Stimulated activated CD4-positive, alpha-beta T cell treated with anti-CD3 and anti-CD28 coated beads, TNF-alpha, amount 100 ng/mL, for 48 hours (primary cell): ENCODE measurements at places on chromosomes 5 and 9.

GRCh38 chr9:35746583-35746982 is 2.4 kb downstream of the GBA2 start:
- DNase-seq = no peak

- DNase-seq = no peak
These were observed at the start of gene NME5 for GRCh38 chr5:138138949-138139780. NME5 (minus strand) TSS chr5:138139428; CDS start chr5:138138780, 648 bp downstream.

DNA sequence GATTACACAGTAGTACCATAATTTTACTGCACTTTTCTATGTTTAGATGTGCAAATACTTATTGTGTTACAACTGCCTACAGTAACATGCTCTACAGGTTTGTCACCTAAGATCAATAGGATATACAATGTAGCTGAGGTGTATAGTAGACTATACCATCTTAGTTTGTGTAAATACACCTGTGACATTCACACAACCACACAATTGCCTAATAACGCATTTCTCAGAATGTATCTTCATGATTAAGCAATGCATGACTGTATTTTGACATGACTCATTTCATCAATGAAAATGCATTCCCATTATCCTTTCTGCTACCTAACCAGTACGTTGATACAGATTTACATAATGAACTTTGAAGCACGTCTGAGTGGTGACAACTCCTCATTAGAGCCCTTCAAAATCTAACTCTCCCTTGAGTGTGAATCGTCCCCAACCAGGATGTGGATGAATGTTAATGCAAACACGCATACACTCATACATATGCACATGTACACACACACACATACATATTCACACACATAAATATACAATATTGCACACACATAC is 28.4 kb downstream of the GZMK start:
- DNase-seq = no peak

- DNase-seq = no peak
These were observed 265.3 kb downstream of the FSTL4 start for GRCh38 chr5:133347039-133347438.

GRCh38 chr5:145225529-145225928 is 609.6 kb downstream of the PRELID2 start:
- no peak for DNase-seq

- no peak for DNase-seq
These were observed 51.4 kb downstream of the NEURL1B start for GRCh38 chr5:172692451-172692850.

GRCh38 chr5:170630226-170630625 is 126.4 kb downstream of the KCNIP1 start:
- DNase-seq = no peak

- DNase-seq = no peak
These were observed 74.3 kb upstream of the TGFBR1 start for GRCh38 chr9:99030610-99031109.

GRCh38 chr9:95696701-95697100 is 178.8 kb upstream of the ERCC6L2 start:
- no peak for DNase-seq

DNA sequence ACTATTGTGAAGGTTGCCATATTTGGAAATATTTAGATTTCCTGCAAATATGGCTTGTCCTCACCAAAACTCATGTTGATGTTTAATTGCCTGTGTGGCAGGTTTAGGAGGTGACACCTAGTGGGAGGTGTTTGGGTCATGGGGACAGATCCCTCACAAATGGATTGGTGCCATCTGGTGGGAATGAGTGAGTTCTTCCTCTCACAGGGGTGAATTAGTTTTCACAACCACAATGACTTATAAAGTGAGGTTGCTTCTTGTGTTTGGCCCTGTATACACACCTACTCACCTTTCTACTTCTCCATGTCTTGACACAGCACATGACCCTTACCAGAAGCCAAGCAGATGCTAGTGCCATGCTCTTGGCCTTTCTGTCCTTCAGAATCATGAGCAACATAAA is 41.1 kb downstream of the ISOC1 start:
- DNase-seq = no peak

GRCh38 chr5:43652537-43653302 is 49.7 kb downstream of the NNT start:
- DNase-seq = no peak

DNA sequence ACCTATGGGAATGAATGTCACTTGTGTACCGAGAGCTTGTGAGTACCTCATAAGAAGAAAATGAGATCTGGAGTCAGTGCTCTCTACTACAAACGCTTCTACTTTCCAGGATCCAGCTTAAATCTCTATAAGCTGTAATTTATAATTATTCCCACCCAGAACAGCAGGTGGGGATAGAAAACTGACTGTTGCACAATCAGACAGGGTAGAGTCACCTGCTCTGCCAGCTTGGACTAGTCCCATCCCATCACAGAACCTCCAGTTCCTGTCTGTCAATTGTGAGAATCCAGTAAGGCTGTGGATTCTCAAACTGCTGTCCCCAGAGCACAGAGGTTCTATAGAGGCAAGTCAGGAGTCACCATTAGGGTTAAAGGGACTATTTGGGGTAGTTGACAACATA is 2.0 kb downstream of the SPINK7 start:
- no peak for DNase-seq

- no peak for DNase-seq
These were observed 5.3 kb upstream of the FANCG start for GRCh38 chr9:35085078-35085477.

- no peak for DNase-seq
These were observed 478.5 kb downstream of the PTPRD start for GRCh38 chr9:10134266-10134665.

- no peak for DNase-seq
These were observed 30.2 kb upstream of the BASP1 start for GRCh38 chr5:17187011-17187785.

DNA sequence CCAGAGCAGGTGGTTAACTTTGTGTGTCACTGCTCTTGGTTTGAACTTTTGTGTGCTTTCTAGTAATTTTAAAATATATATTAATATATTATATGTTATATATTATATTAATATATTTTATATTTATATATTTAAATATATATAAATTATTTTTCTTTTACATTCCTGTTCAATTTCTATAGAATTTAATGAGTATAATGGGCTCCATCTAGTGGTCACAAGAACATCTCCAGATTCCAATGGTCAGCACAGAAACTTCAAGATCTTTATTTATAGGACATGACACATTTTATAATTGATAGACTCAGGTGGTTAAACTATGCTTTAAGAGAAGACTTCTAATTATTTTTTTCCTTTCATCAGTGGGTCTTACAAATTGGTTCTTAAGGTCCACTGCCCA is 39.1 kb downstream of the COL23A1 start:
- no peak for DNase-seq

- no peak for DNase-seq
These were observed 27.6 kb upstream of the TEX48 start for GRCh38 chr9:114709636-114710035.

GRCh38 chr9:72477930-72478518 is 43.4 kb upstream of the TMC1 start:
- no peak for DNase-seq

- DNase-seq = no peak
These were observed 22.4 kb downstream of the SKIC3 start for GRCh38 chr5:95532415-95532814.

DNA sequence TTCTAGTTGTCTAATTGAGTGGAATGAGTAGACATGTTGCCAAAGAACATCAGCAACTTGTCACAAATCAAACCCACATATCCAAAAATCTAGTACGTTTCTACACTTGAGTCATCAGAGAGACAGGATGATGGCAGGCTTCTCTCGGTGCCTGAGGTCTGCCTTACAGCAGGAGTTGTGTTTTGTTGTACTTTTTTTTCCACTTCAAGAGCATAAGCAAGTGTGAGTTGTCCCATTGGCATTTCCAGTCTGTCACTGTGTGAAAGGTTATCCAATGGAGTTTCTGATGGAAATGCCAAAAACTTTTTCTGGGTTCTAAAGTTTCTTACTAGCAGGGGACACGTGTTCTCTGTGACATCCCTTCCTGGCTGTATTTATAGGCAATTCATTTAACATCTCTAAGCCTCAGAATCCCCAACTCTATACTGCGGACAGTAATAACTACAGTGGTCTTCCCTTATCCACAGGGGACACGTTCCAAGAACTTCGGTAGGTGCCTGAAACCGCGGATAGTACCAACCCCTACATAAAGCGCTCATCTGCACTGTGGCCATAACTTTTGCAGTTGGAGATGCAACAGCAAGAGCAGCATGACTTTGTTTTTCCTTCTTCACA is 246.5 kb downstream of the SYK start:
- no peak for DNase-seq

DNA sequence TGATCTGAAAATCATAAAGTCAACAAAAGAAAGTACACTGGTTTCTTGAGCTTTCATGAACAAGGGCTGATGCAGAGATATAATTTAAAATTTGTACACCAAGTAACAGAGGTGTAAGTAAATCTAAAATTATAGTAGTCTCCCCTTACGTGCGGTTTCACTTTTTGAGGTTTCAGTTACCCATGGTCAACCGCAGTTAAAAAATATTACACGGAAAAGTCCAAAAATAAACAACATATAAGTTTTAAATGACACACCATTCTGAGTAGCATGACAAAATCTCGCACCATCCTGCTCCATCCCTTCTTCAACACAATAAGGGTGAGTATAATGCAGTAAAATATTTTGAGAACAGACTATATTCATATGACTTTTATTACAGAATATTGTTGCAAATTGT is 54.4 kb downstream of the AUH start:
- no peak for DNase-seq

DNA sequence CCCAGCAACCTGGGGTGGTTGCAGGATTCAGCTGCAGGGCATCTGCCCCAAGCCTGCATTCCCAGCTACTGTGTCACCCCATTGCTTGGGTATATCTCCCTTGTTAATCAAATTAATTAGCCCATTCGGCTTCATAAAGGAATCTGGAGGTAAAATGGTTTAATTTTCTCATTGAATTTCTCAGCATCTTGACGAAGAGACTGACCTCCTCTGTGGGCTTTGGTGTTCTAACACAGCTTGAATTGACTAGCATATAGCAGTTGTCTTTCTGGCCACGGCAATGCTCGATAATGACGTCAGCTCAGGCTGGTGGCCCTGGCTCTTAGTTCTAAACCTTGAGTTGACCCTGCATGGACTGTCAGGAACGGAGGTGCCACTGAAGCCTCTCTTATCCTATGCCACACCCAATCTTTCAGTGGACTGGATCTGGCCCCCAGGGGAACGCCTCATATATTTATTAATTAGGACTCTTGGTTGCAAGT is 72.4 kb downstream of the MSX2 start:
- no peak for DNase-seq

DNA sequence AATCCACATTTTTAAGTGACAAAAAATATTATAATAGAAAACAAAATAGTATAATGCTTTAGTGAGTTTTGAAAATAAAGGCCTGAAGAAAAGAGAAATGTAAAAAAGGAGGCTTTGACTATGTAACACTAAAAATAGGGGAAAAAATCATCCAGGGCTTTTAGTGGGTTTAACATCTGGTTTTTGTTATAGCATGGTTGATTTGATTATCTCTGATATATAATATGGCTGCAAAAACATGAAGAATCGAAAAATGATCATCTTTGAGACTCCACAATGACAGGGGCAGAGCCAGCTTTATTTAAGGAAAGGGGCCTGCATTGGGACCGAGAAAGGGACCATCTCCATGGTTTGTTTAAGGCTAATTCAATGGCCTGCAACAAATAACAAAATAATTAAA is 393.8 kb downstream of the PLK2 start:
- DNase-seq = no peak

DNA sequence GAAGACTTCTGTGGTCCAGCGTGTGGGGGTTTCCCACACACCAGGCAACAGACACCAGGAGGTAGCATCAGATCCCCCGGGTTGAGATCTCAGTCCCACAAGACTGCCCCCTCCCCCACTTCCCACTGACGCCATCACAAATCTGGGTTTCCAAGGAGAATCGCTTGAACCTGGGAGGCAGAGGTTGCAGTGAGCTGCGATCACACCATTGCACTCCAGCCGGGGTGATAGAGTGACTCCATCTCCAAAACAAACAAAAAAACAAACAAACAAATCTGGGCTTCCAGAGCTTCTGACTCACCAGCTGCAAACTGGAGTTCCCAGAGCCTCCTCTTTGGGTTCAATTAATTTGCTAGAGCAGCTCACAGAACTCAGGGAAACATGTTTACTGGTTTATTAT is 4.7 kb upstream of the GBGT1 start:
- no peak for DNase-seq

DNA sequence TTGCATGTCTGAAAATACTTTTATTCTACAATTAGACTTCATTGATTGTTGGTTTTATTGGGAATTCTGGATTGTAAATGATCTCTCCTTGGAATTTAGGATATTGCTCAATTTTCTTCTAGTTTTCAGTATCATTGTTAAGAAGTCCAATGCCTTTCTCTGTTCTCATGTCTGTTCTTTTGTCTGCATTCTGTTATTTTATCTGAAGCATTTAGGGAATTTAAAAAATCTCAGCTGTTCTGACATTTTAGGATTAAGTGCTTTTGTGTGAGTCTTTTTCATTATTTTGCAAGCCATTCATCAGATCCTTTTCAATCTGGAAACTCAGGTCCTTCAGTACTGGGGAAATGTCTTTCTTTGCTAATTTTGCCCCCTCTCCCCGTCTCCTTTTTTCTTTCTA is 4.4 kb upstream of the FER start:
- DNase-seq = no peak

GRCh38 chr5:177612215-177612673 is 12.3 kb downstream of the B4GALT7 start:
- DNase-seq = no peak

DNA sequence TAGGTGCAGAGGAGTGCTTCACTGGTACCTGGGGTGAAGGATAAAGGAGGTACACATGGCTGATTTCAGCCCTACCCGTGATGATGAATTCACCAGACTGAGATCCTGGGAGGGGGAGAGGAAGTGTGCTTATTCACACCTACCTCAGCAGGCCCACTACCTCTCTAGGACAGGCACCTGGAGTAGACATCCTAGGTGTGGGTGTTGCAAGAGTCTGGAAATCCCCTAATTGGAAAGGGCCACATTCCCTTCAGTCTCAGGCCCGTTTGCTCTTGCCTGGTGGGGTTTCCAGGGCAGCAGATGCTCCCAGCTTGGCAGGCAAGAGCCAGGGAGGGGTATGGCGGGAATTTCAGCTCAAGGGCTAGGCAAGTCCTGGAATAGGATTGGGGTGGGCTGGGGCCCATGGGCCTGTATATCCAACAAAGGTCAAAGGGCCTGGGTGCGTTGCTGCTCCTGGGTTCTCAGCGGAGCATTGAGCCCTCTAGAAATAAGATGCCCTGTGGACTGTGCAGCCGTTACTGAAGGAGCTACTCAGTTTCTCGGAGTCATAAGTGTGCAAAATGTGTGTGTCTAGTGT is 5.8 kb upstream of the CCL21 start:
- DNase-seq = no peak

GRCh38 chr5:151812757-151813309 is 41.1 kb downstream of the G3BP1 start:
- no peak for DNase-seq

GRCh38 chr5:9201761-9202160 is 344.1 kb downstream of the SEMA5A start:
- no peak for DNase-seq
